Activated T-cell treated with anti-CD3 and anti-CD28 coated beads for 24 hours (primary cell): ENCODE measurements at places on chromosomes 12 and 14.

- DNase-seq, result no peak
These were observed 18.6 kb downstream of the GSTZ1 start for GRCh38 chr14:77339407-77339806.

GRCh38 chr12:4535871-4536270 lies 2.8 kb upstream of the RAD51AP1 start:
- DNase-seq, result no peak

DNA sequence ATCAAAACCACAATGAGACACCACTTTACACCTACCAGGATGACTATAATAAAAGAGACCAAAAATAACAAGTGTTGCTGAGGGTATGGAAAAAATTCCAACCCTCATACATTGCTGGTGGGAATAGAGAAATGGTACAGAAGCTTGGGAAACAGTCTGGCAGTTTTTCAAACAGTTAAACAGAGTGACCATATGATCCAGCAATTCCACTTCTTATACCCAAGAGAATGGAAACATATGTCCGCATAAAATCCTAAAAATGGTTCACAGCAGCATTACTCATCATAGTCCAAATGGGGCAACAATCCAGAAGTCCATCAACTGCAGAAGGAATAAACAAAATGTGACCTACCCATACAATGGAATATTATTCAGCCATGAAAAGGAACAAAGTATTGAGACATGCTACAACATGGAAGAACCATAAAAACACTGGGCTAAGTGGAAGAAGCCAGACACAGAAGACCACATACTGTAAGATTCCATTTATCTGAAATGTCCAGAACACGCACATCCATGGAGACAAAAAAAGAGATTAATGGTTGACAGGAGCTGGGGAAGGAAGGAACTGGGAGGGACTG lies 44.5 kb downstream of the CHGA start:
- no peak for DNase-seq

DNA sequence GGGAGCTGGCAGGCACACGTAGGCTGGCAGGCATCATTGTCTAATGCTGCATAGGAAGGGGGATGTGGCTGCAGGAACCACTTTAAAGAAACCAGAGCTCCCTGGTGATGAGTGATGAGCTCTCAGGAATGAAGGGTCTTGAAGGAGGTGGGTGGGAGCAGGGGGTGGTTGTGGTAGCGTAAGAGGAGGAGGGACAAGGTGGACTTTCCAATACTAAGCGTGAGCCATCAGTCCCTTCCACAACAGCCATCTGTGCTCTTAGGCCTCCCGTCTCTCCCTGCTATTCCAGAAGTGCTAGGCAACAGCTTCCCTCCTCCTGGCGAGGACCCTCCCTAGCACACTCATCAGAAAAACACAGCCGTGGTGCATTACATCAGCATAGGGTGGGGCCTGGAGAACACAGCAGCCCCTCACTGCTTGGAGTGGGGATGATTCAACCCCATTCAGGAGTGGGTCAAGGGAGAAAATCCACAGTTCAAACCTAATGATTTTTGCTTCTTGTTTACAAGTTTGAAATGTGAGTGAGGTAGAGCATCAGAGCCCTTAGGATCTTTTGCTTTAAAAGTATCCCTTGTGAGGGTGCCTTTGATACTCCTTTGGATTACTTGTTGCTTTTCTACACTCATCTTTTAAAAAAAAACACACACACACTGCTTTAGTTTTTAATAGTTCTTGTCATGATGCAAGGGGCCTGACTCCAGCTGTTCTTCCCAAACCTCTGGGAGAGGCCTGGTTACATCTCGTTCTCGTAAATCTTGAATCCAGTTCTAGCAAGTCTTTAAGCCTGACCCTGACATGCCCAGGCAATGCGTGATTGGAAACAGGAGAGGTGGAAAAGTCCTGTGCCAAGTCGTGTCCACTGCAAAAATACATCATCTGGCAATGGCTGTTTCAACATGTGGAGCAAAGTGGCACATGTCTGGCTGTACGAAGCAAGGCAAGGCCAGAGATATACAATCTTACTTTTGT lies 356.4 kb upstream of the DDHD1 start:
- DNase-seq, result no peak

- no peak for DNase-seq
These were observed 9.2 kb downstream of the NOS1 start for GRCh38 chr12:117352206-117352605.

DNA sequence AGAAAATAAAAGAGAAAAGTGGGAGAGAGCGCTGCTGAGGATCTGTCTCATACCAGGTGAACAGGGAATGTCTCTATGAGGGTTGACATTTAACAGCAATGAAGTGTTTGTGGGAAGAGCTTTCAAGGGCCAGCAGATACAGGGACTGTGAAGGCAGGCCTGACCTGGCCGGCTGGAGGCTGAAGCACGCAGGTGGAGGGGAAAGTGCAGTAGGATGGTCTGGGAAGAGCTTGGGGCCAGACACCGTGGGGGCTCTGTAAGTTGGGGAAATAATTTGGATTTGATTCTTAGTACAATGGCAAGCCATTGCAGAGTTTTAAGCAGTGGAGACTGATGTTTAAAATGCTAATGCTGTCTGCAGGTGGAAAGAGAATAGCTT lies 23.8 kb upstream of the DHRS2 start:
- DNase-seq, result no peak

DNA sequence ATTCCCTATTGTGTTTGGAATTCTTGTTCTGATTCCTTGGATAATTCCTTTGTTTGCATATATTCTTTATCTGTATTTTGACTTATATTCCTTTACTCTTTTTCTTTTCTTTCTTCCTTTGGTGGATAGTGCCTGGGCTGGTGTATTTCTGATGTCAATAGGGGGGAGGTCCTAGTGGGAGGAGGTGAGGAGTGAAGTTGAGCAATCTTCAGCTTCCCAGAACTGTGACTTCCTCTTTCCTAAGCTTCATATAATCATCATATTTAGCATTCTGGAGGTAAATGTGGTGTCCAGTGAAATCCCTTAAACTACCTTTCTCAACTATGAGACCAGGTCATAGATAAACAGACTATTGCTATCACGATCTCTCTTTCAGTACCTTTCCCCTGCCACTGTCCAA lies 29.6 kb upstream of the TBPL2 start:
- no peak for DNase-seq

GRCh38 chr12:50104417-50105366 lies 884 bp downstream of the GPD1 start:
- no peak for DNase-seq

DNA sequence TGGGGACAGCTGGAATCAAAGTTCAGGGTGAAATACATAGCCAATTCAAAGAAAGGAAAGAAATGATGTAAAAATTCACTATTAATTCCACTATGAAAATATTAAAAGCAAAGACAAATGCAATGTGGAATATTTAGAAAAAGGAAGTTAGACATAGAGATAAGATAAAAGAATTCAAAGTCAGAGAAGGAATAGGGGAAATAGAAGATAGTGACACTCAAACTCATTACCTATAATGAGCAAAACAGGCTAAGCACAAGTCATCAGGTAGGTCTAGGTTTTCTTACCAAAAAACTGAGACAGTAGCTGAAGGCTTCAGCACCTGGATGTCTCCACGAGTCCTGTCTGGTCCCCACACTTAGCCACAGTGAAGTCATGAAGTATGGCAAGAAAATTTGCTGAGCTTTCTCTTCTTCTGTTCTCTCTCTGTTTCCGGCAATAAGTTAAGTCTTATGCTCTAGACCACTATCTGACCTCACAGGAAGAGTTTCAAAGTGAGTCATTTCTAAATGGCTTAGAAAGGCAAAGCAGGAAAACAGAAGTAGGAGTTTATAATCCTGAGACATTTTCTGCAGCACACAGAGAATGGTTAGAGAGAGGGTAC lies at the start of gene C3AR1:
C3AR1 (minus strand) TSS at position 369 of the 604 bp plus-strand sequence. CDS start 6,174 bp downstream, outside the sequence.
- peak; percentile 16 for DNase-seq

- no peak for DNase-seq
These were observed 164.1 kb downstream of the C12orf42 start for GRCh38 chr12:103331643-103332042.
